ENCODE measurements at places on chromosomes 16 and 17.

GRCh38 chr17:72107100-72107499 lies 13.7 kb upstream of the SOX9 start:
- no peak for DNase-seq

DNA sequence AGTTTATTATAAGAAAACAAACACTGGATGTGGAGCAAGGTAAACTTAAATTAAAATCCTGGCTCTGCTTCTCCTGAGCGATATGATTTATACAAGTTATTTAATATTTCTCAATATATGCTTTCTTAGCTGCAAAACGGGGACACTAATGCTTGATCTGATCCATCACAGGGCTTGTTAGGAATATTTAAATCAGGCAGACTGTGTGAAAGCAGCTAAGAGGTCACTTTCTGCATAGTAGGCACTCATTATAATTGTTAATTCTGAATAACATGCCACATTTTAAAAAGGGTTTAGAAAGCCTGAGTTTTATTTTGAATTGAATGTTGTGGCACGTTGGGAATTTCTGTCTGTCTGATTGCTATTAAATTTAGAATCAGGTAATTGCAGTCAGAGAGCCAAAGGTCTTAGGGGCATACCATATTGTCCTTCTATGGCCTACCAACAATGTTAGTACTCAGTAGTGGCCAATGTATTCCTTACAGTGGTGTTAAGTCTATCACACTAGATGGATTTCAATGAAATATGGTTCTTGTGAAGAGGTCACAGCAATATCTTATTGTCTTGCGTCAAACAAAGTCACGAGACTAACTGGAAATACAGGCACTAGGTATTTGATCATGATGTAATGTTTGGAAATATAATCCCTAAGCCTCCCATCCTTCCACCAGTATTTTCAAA lies 890.0 kb upstream of the CDH8 start:
- no peak for DNase-seq

DNA sequence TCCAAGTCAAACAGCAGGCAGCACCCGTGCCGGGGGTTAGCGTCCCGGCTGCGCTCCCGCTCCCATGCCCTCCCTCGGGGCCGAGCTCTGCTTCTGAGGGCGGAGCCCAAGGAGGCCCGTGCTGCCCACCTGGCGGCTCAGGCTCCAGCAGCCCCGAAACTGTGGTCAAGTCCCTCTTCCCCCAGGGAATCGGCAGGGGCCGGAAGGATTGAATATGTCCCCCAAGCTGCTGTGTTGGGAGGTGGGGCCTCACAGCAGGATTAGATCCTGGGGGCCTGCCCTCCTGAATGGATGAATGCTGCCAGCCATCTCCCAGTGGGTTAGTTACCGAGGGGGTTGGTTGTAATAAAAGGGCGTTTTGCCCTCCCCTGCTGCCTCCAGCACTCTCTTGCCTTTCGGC lies 33.9 kb downstream of the MAP2K3 start:
- DNase-seq: no peak

GRCh38 chr16:85642762-85643358 lies 29.7 kb downstream of the GSE1 start:
- no peak for DNase-seq

DNA sequence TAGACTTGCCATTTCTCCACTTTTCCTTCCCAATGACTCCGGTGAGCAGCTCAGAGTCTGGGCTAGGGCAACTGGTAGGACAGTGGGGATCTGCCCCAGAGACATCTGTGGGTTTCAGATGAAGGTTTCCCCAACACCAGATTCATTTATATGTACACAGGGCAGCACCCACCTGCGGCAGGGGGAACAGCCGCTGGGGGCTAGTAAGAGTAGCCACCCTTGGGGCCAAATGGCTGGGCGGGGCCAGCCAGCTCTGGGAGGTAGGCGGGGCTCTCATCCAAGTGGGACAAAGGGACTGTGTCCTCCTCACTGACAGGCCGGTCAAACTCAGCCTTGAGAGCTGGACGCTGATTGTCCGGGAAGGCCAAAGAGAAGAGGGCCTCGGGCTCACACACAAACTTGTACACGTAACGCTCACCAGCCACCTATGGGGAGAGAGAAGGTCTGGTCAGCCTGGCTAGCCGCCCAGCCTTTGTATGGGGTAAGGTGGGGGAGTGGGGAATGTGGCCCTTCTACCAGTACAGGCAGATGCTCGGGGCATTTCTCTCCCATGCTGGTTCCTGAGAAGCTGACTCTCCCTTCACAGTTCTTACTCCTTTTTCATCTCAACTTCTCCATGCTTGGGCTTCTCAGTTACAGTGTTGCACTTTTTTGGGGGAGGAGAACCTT lies 17.7 kb downstream of the ETV4 start:
- no peak for DNase-seq

GRCh38 chr16:76854234-76854633 lies 336.8 kb upstream of the MON1B start:
- no peak for DNase-seq

GRCh38 chr17:40501499-40501911 lies at the start of gene TNS4:
Gene TNS4 (minus strand): TSS chr17:40501623. CDS start chr17:40496425, 5,198 bp downstream.
- no peak for DNase-seq

- no peak for DNase-seq
Observed at GRCh38 chr17:2122641-2123302, 67.9 kb downstream of the HIC1 start.

- no peak for DNase-seq
Observed at GRCh38 chr17:39596543-39597267, 11.0 kb downstream of the NEUROD2 start.

- no peak for DNase-seq
Observed at GRCh38 chr17:67829331-67829730, 4.0 kb downstream of the BPTF start.

DNA sequence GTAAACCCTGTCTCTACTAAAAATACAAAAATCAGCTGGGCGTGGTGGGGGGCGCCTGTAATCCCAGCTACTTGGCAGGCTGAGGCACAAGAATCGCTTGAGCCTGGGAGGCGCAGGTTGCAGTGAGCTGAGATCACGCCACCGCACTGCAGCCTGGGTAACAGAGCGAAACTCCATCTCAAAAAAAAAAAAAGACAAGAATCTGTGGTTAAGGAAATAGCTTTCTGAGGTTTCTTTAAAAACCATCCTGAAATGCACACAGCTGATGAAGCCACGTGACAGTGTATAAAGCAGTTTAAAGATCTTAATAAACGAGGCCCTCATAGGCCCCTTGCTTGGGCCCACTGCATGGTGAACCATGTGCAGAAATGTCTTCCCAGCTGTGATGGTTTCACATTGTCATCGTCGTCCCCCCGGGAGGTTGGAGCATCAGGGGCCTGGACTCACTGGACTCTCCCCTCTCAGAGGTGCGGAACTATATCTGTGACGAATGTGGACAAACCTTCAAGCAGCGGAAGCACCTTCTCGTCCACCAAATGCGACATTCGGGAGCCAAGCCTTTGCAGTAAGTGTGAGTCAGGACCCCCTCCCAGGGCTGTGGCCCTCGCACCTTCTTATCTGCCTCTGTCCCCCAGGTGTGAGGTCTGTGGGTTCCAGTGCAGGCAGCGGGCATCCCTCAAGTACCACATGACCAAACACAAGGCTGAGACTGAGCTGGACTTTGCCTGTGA lies 16.2 kb downstream of the ZNF276 start:
- DNase-seq: no peak

GRCh38 chr17:61139219-61139618 lies 260.4 kb upstream of the TBX2 start:
- DNase-seq: no peak

DNA sequence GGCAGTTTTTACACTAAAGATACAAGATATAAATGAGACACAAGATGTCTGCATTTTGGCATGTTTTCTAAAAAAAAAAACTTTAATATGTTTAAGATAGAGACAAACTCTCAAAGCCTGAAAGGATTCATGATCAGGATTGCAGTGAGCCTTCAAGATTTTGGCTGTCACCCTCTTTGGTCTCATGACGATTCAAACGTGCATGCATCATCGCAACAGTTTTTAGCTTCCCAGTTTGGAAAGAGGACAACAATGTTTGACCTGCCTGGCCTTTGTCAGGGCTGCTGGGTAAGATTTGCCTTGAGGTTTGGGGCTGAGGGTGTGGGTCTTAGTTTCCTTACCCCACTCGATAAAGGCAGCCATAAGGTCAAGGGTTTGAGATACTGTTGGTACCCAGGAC lies 134.1 kb downstream of the RGS9 start:
- DNase-seq: no peak

DNA sequence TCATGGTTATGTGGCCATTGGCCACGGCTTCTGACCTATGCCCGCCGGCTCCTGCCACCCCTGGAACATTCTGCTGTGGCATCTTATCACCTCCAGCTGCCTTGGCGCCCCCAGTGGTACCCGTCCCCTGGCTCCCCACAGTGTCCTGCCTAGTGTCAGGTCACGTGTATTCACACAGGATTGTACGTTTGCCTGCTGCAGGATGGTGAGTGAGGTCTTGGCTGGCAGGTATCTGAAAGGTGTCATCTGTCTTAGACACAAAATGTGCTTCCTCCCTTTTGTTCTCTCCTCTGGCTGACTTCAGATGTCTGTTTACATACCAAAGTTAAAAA lies 24.9 kb downstream of the DBNDD1 start:
- DNase-seq: no peak

- DNase-seq: no peak
Observed at GRCh38 chr16:8796469-8797363, 723 bp downstream of the TMEM186 start.

DNA sequence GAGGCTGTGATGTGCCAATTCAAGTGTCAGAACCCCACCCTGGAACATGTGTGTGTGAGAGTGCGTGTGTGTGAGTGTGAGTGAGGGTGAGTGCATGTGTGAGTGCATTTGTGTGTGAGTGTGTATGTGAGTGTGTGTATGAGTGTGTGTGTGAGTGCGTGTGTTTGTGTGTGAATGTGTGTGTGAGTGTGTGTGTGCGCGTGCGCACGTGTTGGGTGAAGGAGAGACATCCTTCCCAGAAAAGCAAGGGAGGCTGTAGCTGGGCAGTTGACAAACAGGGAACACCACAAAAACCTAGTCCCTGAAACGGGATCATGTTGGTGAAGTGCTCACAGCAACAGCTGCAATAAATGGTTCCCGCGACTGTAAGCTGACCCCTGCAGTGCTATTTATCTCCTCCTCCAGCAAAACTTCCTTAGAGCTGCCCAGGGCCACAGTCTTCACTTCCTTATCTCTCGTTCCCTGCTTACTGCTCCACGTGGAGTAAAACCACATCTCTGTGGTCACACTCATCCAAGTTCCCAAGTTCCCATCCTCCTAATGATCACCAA lies 40.1 kb upstream of the RPL38 start:
- DNase-seq: no peak

DNA sequence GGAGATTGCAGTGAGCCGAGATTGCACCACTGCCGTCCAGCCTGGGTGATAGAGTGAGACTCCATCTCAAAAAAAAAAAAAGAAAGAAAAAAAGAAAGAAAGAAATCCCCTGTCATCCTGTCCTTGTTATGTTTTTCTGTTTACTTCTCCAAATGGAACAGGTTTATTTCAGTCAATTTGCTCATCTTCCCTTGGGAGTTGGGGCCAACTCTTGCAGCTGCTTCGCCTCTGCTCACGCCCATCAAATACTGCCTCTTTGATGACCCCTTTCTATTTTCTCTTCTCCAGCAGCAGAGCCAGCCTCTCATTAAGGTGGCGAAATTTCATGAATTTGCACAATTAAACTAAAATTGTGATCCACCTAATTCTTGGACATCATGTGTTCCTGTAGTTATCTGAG lies 173.4 kb downstream of the ZNF18 start:
- DNase-seq: no peak

- no peak for DNase-seq
Observed at GRCh38 chr16:50151756-50152155, 1.4 kb upstream of the TENT4B start.
